ENCODE measurements at places on chromosomes 1 and 21.

DNA sequence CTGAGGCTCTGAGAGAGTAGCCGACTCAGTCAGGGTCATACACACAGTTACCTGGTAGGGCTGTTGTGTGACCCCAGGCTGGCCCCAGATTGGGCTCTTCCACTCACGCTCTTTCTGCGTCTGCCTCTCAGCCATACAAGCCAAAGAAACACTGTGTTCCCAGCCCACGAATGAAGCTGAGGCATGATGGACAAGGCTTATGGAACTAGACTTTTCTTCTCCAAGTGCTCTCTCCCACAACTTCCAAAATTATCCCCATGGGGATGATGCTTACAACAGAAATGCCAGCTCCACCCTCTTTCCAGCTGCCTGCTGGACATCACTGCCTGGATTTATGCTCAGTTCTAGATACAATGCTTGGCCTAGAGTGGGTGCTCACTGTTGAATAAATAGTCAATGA is 102.8 kb upstream of the JUN start:
- DNase-seq = no peak

GRCh38 chr1:78176448-78176847 is 130.7 kb downstream of the GIPC2 start:
- DNase-seq = no peak

DNA sequence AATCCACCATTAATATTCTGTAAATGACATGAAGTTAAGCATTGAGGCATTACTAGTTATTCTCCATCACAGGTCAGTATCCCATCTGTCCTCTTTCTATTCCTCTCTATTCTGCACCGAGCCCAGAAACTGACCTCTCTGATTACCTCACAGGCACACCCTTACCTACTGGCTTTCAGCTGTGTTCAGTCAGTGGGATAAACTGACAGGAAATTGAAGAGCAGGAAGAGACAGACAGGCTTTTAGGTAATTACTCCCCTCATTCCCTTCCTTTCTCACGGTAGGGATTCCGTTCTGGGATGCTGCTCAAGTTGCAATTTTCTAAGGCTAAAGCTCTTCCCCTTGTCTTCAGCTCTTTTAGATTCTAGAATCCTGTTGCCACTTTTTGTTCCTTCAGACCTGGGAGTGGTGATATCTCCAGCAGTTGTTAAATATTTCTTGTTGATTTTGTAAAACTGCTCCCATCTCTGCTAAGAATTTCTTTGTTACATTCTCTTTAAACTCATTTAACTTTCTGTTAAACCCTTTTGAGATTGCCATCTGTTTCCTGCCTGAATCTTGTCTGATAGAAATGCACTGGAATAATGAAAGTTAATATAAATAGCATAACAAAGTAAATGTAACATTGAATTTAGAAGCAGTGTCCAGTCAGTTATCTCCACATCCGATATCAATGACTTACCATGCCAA is 1063.4 kb downstream of the PLA2G4A start:
- DNase-seq = no peak

GRCh38 chr1:178500936-178501554 is 4.3 kb upstream of the CLEC20A start:
- no peak for DNase-seq

DNA sequence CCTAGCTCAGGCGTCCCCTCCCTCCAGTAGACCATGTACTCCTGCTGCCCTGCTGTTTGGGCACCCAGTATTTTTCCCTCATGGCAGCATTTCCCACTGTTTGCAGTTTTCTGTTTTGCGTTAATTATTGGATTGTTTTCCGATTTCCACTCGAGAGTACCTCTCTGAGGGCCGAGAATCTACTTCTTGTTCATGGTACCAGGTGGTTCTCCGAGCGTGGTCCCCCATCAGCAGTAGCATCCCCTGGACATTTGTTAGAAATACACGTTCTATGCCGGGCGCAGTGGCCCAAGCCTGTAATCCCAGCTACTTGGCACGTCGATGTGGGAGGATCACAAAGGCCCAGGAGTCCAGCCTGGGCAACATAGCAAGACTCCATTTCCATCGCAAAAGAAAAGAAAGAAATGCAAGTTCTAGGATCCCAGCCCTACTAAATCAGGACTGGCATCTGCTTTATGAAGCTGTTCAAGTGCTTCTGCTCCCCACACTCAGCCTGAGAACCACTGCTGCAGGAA is 690 bp downstream of the RRP1 start:
- DNase-seq = no peak

- no peak for DNase-seq
These were observed at the start of gene PLPP3 for GRCh38 chr1:56578963-56579875. TSS of gene PLPP3 (minus strand) at chr1:56579563. CDS start at chr1:56579016, 547 bp downstream.

GRCh38 chr1:36858981-36859380 is 175.3 kb downstream of the GRIK3 start:
- DNase-seq = no peak

- DNase-seq = no peak
These were observed 316.3 kb downstream of the TGFB2 start for GRCh38 chr1:218661411-218661810.

DNA sequence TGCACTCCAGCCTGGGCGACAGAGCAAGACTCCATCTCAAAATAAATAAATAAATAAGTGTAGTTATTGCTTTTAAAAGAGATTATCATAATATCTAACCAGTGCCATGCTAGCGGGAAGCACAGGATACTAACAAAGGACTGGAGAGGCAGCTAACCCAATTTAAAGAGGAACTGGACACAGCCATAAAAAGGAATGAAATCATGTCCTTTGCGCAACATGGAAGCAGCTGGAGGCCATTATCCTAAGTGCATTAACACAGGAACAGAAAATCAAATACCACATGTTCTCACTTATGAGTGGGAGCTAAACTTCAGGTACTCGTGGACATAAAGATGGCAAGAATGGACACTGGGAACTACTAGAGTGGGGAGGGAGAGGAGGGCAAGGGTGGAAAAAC is 54.9 kb downstream of the TM2D1 start:
- DNase-seq = no peak

DNA sequence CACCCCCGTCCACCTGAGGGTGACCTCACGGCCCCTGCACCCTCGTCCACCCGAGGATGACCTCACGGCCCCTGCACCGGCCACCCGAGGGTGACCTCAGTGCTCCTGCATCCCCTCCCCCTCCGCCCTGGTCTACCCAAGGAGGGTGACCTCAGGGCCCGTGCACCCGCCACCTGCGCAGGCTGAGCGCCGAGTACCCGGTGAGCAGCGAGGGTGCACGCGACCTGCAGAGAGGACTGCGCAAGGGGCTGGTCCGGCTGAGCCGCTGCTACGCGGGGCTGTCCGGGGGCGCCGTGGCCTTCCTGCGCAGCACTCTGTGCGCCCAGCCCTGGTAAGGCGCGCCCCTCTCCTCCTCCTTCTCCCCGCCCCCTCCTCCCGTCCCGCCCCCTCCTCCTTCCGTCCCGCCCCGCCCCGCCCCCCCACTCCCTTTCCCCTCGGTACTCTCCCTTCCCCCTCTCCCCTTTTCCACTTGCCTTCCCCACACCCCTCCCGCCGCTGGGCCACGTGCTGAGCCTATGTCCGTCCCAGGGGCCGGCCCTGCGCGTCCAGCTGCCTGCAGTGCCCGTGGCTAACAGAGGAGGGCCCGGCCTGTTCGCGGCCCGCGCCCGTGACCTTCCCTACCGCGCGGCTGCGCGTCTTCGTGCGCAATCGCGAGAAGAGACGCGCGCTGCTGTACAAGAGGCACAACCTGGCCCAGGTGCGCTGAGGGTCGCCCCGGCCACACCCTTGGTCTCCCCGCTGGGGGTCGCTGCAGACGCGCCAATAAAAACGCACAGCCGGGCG is 28.4 kb downstream of the TRIM11 start:
- no peak for DNase-seq

DNA sequence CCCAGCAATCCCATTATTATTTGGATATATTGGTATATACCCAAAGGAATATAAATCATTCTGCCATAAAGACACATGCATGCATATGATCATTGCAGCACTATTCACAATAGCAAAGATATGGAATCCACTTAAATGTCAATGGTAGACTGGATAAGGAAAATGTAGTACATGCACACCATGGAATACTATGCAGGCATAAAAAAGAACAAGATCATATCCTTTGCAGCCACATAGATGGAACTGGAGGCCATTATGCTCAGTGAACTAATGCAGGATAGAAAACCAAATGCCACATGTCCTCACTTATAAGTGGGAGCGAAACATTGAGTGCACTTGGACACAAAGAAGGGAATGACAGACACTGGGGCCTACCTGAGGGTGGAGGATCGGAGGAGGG is 24.6 kb downstream of the KAZN start:
- DNase-seq = no peak

- DNase-seq = no peak
These were observed 58.6 kb downstream of the CACNA1E start for GRCh38 chr1:181541947-181542346.

- DNase-seq = no peak
These were observed 79.4 kb upstream of the PPP2R5A start for GRCh38 chr1:212205843-212206242.

DNA sequence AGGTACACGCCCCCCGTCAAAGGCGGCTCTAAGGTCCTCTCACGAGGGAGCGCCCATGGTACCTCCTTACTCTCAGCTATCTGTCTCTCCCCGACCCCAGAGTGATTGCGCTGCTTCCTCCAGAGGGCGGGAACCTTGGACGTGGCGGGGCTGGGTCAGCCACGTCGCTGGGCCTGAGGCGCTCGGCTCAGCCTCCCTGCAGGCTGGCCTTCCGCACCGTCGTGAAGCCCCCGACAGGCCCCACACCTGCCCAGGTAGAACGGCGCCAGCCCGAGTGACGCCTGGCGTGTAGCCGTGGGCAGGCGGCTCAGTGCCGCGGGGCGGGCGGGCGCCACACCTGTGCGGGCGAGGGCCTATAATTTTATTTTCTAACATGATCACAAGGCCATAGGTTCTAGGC is 122.2 kb upstream of the BEND5 start:
- DNase-seq = no peak

- DNase-seq = no peak
These were observed 239.5 kb upstream of the LRRC7 start for GRCh38 chr1:69328186-69328585.

DNA sequence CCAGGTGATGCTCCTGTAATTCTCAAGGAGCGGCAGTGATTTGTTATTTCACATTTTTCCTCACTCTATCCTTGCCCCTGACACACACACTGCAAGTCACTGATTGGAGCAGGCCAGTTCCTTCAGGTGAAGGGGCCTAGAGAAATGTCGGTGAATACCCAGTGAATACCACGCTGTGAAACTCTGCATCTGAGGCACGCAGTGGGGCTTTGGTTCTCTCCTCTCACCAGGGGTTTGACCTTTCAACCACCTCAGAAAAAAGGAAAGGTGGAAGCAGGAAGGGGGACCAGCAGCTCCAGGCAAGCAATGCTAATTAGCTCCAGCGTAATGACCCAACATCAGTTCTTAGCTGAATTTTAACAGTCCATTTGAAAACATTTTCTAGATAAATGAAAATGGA is 532 bp upstream of the FAM177B start:
- DNase-seq = no peak

GRCh38 chr1:24720152-24720551 is 25.1 kb upstream of the CLIC4 start:
- DNase-seq = no peak

All from stimulated activated CD8-positive, alpha-beta memory T cell treated with anti-CD3 and anti-CD28 coated beads, Interleukin-7, amount 100 ng/mL, for 24 hours (primary cell).